Sigmoid colon (tissue), 7 donors: ENCODE measurements at places on chromosomes 12 and 14.

DNA sequence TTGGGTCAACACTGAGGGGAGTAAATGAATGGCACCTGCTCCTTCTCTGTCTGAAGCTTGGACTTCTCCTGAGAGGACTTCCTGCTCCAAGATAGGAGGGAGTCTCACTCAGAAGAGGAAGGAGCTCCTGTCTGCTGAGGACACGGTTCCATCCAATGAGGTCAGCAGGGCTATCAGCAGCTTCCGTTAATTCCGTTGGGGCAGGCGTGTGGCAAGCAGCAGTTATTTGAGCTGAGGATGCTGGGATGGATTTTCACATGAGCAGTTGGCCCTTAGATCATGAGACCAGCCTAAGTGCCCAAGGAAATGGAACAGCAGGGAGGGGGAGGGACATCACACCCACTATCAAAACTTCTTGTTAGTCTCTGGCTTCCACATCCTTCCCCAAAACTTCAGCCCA lies 159.0 kb upstream of the PZP start:
- no peak for DNase-seq

GRCh38 chr14:64053694-64054669 lies 201.2 kb downstream of the SYNE2 start:
- no peak for DNase-seq

GRCh38 chr12:98870504-98870903 lies 225.4 kb downstream of the APAF1 start:
- DNase-seq = no peak

- no peak for DNase-seq
These were observed 885.8 kb upstream of the TMEM132C start for GRCh38 chr12:127381043-127381668.

- no peak for DNase-seq
These were observed 2.3 kb downstream of the CORO1C start for GRCh38 chr12:108728820-108729611.

DNA sequence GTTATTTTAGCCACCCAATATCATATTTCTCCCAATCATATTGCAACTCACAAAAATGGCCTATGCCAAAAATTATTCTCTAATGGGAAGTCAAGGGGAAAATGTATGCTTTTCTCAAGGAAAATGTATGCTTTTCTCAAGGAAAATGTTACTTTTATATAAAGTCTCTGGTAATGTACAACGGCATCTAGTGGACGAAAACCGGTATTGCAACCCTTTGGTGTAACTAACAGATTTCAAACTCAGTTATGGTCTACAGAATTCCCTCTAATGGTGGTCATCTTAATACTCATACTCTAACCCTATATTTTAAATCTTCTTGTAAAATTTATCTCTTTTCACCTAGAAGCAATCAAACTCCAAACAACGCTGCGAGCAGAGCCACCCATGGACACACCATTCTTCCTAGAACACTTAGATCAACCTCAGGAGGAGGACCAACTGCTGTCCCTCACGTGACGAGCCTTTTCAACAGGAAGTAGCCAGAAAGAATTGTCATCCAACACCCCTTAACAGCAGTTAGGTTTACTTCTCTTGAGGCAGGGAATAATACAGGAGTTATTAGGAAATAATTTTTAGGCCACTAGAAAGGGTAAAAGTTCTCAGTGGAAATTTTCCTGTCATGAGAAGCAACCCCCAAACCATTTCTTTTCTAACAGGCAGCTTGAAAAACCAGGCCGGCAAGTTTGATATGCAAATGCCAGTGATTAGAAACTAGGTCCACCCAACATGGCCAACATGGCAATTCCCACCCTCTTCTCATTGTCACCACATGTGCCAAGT lies 20.1 kb downstream of the APOBEC1 start:
- no peak for DNase-seq

- DNase-seq = no peak
These were observed 332.6 kb downstream of the AEBP2 start for GRCh38 chr12:19771858-19772257.

- DNase-seq = no peak
These were observed 14.9 kb downstream of the SLC7A7 start for GRCh38 chr14:22800346-22800745.

DNA sequence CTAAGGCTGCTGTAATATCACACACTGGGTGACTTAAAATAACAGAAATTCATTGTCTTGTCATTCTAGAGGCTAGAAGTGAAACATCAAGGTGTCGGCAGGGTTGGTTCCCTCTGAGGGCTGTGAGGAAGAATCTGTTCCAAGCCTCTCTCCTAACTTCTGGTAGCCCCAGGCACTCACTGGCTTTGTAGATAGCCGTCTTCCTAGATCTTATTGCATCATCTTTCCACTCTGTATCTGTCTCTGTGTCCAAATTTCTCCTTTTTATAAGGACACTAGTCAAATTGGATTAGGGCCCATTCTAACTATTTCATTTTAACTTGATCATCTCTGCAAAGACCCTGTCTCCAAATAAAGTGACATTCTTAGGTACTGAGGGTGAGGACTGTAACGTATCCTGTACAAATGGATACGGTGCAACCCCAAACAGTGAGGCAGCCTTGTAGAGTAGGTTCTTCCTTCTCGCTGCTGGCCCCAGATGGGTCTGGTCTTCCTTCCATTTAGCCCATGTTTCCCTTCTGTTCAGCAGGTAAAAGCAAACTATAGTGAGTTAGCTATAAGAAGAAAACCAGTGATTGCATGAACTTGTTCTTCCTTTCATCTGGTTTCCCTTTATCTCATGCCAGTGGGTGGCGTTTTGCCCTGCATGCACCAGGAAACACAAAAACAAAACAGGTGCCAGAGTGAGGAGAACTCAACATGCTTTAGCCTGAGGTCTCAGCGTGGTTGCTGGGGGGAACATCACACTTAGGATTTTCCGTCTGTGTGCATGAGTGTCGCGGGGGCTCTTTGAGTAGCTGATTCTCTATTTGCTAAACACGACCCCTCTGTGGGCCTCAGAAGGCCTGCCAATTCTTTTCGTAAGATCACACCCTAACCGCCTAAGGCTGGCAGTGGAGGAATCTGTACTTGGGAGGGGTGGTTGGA lies 19.5 kb downstream of the TTC9 start:
- DNase-seq = no peak

GRCh38 chr14:44170556-44170955 lies 336.5 kb downstream of the FSCB start:
- DNase-seq = no peak

GRCh38 chr12:113262710-113263109 lies 41.4 kb downstream of the TPCN1 start:
- peak; percentile 40 for DNase-seq

DNA sequence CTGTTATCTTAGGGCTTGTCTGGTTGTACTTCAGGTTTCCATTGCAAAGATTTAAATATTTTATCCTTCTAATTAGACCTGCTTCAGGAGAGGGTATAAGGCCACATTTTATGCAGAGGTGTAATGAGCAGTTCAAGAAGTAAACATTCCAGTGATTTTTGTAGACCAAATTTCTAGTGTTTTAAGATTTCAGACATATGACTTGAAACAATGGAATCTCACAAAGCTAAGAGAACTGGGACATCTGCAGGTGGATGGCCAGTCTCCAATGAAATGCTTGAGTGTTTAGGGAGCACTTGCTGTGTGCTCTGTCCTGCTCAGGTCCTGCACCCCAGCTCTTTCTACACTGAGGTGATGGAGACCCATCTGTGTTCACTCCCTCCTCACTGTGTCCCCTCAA lies 7.9 kb downstream of the C14orf132 start:
- DNase-seq = no peak

DNA sequence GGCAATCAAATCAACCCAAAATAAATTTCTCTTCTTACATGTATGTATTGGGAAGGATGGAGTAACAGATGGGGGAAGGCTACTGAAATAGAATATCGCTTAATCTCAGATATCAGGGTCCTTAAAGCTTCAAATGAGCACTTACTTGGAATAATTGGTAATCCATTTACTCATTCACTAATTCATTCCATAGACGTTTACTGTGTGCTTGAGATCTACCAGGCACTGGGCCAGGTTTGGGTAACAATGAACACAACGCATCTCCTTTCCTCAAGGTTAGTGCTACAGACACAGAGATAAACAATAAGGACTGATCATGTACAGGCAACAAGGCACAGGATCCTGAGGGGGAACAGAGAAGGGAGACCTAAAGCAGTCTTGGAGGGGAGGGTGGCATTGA lies 54.4 kb upstream of the KRR1 start:
- DNase-seq = no peak

DNA sequence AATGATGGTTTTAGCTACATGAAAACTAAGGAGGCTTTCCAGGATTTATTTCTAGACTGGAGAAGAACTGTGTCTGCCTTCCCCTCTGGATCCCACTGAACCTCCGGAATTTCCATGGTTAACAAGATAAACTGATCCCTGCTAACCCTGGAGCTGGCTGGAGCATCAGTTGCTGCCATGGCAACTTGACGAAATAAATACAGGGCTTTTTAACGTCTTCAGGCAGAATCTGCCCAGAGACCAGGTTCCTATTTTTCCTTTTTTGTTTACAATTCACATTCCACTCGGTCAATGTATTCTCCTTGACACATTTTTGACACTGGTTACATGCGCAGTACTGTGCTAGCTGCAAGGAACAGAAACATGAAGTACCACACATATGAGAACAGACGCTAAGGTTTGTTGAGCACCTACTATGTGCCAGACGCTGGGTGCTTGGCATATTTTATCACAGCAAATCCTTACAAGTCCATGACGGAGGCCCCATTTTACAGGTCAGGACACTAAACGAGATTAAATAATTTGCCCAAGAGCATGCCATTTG lies 1.7 kb downstream of the C14orf132 start:
- no peak for DNase-seq

DNA sequence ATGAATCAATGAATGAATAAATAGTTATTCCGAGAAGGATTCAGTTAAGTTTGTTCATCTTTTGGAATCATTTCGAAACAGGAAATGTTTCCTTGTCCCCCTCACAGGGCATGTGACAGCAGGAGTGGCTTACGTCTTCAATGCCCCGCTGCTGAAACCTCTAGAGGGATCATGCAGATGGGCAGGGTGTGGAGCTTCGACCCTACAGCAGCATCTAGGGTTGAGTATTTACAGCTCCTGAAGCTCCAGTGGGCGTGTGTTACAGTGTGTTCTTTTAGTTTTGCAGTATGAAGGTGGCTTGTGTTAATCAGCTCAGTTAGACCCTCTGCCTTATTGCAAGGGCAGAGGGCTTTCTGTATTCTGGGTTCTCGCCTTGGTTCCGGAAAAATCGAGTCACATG lies 2.6 kb downstream of the NAV3 start:
- no peak for DNase-seq

GRCh38 chr12:42686514-42687172 lies 97.1 kb upstream of the PRICKLE1 start:
- DNase-seq = no peak

- DNase-seq = peak; percentile 91
These were observed 12.2 kb downstream of the AGAP2 start for GRCh38 chr12:57726151-57726883.

DNA sequence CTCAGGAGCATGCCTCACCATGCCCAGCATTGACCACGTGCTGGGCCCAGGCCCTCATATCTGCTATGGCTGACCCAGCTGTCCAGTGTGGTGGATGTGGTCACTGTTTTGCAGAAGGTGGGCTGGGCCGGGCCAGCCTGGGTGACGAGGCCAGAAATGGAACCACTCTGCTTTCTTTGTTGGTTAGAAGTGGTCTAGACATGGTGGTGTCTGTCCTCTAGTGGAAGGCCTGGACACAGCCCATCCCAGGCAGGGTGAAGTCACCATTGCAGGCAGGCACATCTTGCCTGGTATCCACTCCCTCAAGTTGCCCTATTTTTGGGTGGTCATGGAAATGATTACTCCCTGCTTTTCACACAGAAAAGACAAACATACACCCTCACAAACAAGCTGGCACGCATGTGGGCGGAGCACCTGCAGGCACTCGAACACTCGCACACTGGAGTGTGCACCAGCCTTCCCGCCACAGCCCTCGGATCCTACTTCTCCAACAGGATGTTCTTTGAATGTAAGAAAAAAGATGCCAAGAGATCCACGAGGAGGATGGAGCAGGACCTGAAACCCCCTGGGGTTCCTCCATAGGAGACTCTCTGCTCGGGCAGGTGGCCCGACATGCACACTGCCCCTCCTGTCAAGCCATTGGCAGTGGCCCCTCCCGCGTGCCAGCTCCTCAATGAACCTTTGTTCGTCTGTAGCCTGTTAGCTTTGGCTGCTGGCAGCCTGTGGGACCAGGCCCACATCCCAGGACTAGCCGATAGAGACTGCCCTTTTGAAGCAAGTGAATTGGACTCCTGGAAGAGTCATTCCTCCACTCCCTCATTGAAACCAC lies 38.4 kb downstream of the MLXIP start:
- peak; percentile 69 for DNase-seq

GRCh38 chr12:5455045-5455444 lies 23.1 kb downstream of the NTF3 start:
- no peak for DNase-seq

DNA sequence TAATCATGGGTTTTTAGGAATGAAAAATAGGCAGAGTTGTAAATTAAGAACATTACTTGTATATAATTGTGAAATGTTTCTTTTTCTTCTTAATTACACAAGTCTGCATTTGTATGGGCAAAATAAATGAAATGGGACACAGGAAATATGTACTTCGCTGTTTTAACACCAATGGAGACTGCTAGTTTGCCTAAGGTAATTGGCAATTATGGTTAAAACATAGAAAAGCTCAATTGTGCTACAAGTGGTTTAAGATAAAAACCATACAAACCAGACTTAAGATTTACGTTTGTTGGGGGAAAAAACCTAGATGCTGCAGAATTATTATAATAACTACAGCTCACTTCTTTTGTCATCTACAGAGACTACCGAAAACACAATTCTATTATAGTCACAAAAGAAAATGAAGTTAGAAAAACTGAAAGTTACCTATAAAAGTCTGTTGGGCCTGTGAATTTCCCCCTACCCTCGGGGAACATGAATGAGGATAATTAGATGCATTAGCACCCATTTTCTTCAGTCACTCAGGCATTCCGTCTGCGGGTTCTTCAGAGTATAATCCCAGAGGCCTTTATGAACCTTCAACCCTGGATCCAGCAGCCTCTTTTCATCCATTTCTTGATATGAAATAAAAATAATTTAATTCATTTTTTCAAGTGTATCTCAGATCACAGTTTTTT lies 37.2 kb downstream of the BTBD7 start:
- DNase-seq = no peak

DNA sequence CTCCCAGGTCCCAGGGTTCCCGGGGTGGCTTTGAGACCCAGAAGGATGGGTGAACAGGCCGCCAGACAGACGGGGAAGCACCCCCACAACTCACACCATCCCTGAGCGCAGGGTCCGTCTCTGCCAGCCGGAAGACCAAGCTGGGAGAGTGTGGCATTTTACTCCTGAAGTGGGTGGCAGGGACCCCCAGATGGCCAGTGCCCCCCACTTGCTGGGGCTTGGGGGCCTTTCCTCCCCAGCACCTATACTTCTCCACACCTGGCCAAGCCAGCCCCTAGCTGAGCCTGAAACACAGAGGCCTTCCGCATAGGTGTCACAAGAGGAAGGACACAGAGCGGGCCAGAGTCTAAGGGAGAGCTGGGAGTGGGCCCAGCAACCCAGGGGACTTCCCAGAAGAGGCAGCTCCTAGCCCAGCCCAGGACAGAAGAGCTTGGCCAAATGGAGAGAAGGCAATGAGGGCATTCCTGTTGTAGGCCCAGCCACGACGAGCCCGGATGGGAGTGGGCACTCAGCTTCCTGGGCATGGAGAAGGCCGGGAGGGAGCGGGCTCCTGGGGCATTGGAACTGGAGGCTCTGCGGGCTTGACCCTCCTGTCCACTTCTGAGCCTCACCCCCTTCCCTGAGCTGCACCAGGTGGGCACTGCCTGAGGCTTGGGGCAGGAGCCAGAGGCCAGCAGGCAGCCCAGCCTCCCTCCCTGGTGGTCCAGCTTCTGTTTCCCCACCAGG lies 3.3 kb downstream of the AHNAK2 start:
- peak; percentile 62 for DNase-seq
